ENCODE measurements at places on chromosomes 5 and 9.

DNA sequence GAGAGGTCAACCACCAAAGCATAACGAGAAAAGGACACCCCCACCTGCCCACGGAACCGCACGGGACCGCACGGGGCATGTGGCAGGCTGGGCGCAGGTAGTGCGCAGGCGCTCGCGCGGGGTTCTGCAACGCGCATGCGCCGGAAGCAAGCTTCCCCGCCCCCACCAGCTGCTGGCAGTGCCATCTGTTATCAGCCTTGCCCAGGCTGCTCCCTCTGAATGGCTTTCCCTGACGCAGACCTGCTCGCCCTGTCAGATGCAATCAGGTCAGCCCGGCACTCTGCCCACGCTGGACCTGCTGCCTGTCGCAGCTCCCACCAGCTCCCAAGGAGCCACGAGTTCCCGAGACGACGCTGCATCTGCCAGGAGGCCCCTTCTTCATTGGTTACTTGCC, 22.8 kb downstream of the PTCH1 start:
- DNase-seq: peak; percentile 95

- DNase-seq: peak; percentile 55
These were observed 211.6 kb downstream of the MSX2 start for GRCh38 chr5:174935854-174936474.

- DNase-seq: no peak
These were observed 533.6 kb downstream of the BNC2 start for GRCh38 chr9:16336833-16337232.

DNA sequence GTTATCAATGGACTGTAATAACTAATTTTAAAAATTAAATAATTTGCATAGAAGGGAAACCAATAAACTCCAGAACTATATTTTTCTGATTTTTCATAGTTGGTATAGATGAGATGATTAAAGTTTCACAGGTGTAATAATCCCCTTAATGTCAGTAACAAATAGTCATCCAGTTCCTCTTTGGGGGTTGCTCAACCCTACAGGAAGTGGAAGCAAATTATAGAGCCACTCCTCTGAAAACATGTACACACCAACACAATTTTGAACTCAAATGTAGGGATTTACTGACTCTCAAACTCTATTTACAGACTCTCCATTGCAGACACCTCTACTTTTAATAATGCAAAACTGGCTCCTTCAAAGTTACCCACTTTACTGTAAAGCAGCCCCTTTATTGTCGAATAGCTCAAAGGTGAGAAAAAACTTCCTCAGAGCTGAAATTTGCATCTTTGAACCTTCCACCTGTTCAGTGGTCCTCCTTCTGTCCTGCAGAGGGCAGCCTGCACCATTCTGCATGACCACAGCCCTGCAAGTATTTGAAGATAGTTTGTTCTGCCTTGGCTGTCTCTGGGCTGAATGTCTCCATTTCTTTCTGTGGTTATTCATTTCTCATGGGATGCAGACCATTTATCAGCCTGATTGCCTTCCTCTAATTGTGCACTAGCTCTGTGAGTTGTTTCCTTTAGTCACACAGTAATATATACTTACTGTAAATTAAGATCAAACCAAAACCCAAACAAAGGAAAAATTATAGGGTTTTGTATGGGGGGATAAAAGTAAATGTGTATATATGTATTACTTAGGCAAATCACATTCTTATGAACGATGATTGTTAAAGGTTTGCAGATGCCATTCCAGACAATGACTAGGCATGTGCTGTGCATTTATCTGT, 383.2 kb upstream of the SGCD start:
- peak; percentile 12 for DNase-seq

GRCh38 chr5:150583541-150584225, 56.8 kb upstream of the SYNPO start:
- no peak for DNase-seq

DNA sequence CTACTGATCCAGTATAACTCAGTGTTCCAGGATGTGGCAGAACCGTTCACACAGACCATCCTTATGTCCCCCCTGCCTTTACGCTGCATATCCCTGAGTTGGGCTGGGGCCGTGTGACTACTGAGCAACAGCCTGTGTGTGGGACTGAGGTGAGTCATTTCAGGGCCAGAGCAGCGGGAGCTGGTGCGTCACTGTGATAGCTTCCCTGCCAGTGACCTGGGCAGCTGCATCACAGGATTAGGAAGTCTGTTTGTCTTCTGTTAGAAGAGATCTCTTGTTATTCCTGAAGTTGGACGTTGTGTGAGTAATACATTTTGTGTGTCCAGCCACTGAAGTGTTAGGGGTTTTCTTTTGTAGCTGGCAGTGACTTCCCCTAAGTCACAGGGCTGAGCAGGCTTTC, 35.6 kb downstream of the TPPP start:
- no peak for DNase-seq

- peak; percentile 29 for DNase-seq
These were observed 20.2 kb downstream of the ATPSCKMT start for GRCh38 chr5:10229306-10230048.
